DMS79 treated with DMSO at 0.1 percent for 48 hours (cell line): ENCODE measurements at places on chromosomes 12 and 14.

GRCh38 chr12:121974026-121974985, 47.4 kb upstream of the BCL7A start:
- no peak for DNase-seq

GRCh38 chr12:128992550-128992949, 139.3 kb downstream of the GLT1D1 start:
- DNase-seq = no peak

GRCh38 chr12:97560786-97561618, 98.4 kb downstream of the RMST start:
- no peak for DNase-seq

GRCh38 chr12:53424626-53425514, 1.2 kb downstream of the AMHR2 start:
- DNase-seq = no peak

DNA sequence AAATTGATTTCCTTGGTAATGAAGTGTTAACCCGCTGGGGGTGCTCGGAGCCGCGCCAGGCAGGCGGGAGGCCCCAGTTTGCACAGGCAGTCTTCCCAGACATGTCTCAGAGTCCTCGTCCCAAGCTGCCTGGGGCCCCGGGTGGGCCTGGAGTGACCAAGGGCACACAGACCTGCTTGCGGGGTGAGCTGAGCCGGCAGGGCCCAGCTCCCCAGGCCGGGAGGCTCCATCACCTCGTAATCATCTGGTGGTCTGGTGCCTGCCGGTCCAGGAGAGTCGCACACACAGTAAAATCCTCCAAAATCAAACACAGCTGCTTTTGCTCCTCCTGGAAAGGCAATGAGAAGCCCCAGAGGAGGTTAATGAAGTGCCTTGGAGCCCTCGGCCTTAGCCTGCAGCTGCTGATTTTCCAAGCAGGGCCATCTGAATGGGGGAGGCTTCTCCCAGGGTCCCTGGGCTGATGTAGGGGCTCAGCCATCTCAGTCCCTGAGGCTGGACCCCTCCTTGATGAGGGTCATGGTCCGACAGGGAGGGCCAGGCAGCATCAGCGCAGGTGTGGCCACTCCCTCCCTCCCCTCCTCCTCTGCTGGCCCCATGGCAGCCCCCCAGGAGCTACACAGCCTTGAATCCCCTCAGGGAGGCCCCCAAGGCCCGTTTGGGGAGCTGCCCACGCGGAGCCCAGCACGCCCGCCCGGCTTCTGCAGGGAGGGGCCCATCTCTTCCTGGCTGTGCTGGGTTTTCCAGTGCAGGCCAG, 39.4 kb upstream of the FBRSL1 start:
- DNase-seq = peak; percentile 8

- DNase-seq = peak; percentile 79
These were observed 39.8 kb upstream of the EID3 start for GRCh38 chr12:104263580-104264358.

DNA sequence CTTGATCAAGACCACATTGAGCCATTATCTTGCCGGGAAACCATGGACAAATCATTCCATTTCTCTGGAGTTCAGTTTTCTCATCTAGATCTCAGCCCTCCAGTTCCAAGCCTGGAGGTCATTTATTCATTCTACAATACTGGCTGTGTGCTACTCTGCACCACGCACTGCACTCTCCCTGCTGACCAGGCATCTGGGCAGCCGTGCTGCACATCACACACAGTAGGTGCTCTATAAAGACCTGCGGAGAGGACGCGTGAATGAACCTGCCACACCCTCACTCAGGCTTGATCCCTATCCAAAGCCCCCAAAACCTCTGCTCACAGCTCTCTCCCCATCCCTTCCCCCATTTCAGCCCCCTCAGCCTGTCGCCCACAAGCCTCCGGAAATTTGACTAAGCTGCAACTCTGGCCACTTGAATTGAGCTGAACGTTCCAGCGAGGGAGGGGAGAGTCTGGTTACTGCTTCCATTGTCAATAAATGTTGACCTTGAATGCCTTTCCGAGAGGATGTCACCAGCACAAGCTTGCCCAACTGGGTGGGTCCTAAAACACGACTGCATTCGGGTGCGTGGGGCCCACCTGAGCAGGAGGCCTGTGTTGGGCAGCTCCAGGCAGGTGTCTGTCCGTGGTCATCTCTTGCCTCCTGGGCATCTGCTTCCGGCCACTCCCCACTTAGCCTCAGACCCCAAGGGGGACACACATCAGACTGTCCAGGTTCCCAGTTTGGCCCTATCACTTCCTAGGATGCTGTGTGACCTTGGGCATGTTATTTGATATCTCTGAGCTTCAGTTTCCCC, 17.8 kb downstream of the FAIM2 start:
- DNase-seq = no peak
